Aorta (tissue), 5 donors: ENCODE measurements at places on chromosomes 1 and 21. TPM values are rescaled to one million over a fixed set of nuclear protein-coding genes. Genes with fewer than 3 reads are reported as not detected.

DNA sequence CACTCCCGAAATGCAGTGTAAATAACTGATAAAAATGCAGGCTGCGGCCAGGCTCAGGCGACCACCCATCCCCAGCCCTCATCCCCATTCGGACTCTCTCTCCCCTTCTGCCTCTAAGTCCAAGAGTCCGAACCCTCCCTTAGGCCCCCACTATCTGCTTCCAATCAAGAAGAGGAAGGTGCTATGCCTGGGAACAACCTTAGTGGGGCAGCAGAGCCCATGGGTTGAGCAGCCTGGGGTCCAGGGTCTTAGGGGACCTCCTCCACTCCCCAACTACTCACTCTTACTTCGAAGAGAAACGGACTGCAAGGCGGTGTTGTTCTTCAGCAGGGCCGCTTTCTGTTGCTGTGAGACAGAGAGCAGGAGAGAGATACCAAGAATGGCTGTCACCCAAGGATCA, 12.2 kb downstream of the ARHGEF2 start:
- H3K27me3 ChIP-seq, result no peaks in the 10 kb centered on the region
- DNase-seq, result no peak
- no peak overlapping the region for H3K4me3 ChIP-seq
- no peaks in the 10 kb centered on the region for H3K36me3 ChIP-seq
- no peaks in the 10 kb centered on the region for H3K4me1 ChIP-seq
- no peak overlapping the region for H3K27ac ChIP-seq

GRCh38 chr1:238360474-238360873, 469.8 kb upstream of the ZP4 start:
- no peaks in the 10 kb centered on the region for H3K36me3 ChIP-seq
- no peaks in the 10 kb centered on the region for H3K27me3 ChIP-seq
- no peaks in the 10 kb centered on the region for H3K4me1 ChIP-seq
- no peak overlapping the region for H3K4me3 ChIP-seq

DNA sequence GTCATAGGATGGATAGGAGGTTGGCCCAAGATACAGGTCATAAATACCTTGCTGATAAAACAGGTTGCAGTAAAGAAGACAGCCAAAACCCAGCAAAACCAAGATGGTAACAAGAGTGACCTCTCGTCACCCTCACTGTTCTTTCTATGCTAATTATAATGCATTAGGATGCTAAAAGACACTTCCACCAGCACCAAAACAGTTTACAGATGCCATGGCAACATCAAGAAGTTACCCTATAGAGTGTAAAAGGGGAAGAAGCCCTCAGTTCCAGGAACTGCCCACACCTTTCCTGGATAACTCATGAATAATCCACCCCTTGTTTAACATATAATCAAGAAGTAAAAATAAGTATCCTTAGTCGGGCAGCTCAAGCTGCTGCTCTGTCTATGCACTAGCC, 671.9 kb downstream of the PTPRC start:
- no peak for DNase-seq
- no peaks in the 10 kb centered on the region for H3K27me3 ChIP-seq
- no peaks in the 10 kb centered on the region for H3K4me1 ChIP-seq
- H3K36me3 ChIP-seq, result no peaks in the 10 kb centered on the region

GRCh38 chr1:24771574-24771973, 26.3 kb downstream of the CLIC4 start:
- DNase-seq, result no peak
- no peaks in the 10 kb centered on the region for H3K27me3 ChIP-seq
- peak overlapping the region; percentile 98 for H3K27ac ChIP-seq
- H3K4me1 ChIP-seq, result peaks cover 5% of the 10 kb centered on the region
- H3K36me3 ChIP-seq, result no peaks in the 10 kb centered on the region

DNA sequence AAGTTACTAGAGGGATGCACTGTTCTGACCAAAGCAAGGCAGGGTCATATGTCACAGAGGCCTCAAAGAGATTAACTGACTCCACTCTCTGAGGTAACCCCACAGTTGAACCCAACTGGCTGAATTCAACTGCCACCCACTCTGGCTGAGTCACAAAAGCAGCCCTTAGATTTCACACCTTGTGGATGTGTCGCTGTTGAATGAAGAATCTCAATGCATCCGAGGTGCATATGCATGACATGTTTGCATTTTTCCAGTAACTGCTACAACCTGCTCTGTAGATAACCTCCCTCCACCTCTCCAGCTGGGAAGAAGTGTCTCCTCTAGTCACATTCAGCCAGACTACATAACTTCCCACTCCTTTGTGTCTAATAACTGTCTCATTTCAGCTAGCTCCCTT, 27.9 kb upstream of the KIF21B start:
- H3K4me3 ChIP-seq, result no peak overlapping the region
- no peak overlapping the region for H3K27ac ChIP-seq
- DNase-seq, result no peak
- H3K27me3 ChIP-seq, result no peaks in the 10 kb centered on the region
- no peaks in the 10 kb centered on the region for H3K36me3 ChIP-seq
- H3K4me1 ChIP-seq, result no peaks in the 10 kb centered on the region

- DNase-seq, result no peak
- H3K27me3 ChIP-seq, result no peaks in the 10 kb centered on the region
- no peaks in the 10 kb centered on the region for H3K36me3 ChIP-seq
- no peak overlapping the region for H3K4me3 ChIP-seq
- no peak overlapping the region for H3K27ac ChIP-seq
Measured at GRCh38 chr21:42231756-42232155, 12.8 kb downstream of the ABCG1 start.

- no peaks in the 10 kb centered on the region for H3K36me3 ChIP-seq
- no peak for DNase-seq
- no peaks in the 10 kb centered on the region for H3K4me1 ChIP-seq
- H3K27ac ChIP-seq, result no peak overlapping the region
Measured at GRCh38 chr21:38129711-38130110, 127.1 kb upstream of the KCNJ15 start.

- H3K4me1 ChIP-seq, result no peaks in the 10 kb centered on the region
- DNase-seq, result no peak
- no peak overlapping the region for H3K27ac ChIP-seq
- no peaks in the 10 kb centered on the region for H3K36me3 ChIP-seq
- H3K27me3 ChIP-seq, result no peaks in the 10 kb centered on the region
Measured at GRCh38 chr1:28134651-28135207, 41.8 kb downstream of the PTAFR start.

- no peak overlapping the region for H3K4me3 ChIP-seq
- no peaks in the 10 kb centered on the region for H3K4me1 ChIP-seq
- H3K36me3 ChIP-seq, result no peaks in the 10 kb centered on the region
Measured at GRCh38 chr1:22341791-22342605, 109.7 kb upstream of the ZBTB40 start.

DNA sequence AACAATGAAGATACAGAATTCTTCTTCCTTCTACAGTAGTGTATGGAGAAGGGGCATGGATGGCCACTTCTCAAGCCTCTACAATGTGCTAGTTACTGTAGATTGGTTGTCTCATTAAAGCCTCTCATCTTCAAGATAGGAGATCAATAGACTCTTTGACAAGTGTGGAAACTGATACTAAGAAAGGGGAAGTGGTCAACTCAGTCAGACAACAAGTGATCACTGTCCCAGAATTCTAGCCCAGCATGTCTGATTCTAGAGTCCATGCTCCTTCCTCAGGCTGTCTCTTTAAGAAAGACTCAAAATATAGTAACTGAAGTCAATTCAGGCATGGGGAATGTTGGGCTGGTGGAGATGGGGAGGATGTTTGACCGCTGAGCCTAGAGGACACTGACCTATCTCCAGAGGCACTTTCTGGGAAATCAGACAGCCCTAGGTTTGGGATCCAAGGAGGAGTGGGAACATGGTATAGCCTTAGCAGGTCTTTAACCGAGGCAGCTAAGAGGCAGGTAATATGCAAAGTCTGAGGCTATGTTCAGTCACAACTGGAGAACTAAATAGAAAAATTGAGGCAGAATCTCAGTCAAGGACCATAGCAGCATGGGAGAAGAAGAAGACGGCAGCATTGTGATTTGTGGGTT, 39.3 kb upstream of the EYA3 start:
- no peak overlapping the region for H3K4me3 ChIP-seq
- H3K36me3 ChIP-seq, result no peaks in the 10 kb centered on the region
- H3K27ac ChIP-seq, result no peak overlapping the region
- DNase-seq, result no peak

DNA sequence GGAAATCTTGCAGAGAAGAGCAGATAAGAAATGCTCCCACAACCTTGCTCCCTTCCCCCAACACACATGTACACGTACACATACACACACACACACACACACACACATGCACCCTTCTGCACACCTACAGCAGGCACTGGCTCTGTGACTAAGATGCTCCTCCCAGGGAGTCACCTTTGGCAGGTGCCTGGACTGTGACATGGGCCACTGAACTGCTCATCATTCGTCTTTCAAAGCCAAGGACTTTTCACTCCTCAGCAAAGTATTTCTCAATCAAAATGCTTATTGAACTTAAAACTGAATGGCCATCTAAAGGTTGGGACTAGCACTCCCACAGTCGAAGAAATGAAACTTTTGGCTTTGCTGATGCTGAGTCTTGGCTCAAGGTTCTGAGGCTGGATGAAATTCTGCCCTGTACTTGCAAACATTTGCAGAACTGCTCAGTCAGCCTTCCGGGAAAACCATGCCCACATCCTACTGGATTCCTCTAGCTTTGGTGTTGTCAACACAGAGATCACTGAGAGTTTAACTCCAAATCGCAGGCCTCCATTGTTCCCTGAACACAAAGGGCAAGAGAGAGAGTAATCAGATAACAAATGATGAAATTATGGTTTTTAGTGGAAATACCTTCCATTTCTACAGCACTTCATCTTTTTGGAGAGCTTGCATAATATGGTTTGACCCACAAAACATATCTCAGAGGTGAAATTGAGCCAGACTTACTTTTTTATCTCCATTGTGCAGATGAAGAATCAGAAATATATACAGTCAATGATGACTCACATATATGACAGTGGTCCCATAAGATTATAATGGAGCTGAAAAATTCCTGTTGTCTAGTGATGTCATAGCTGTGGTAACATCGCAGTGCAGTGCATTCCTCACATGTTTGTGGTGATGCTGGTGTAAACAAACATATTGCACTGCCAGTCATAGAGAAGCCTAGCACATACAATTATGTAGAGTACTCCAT, 72.4 kb upstream of the BCAR3 start:
- no peaks in the 10 kb centered on the region for H3K4me1 ChIP-seq
- H3K4me3 ChIP-seq, result no peak overlapping the region
- H3K27me3 ChIP-seq, result no peaks in the 10 kb centered on the region
- H3K27ac ChIP-seq, result no peak overlapping the region
- DNase-seq, result no peak

- H3K4me1 ChIP-seq, result no peaks in the 10 kb centered on the region
- peak overlapping the region; percentile 73 for H3K27ac ChIP-seq
- no peak overlapping the region for H3K4me3 ChIP-seq
- H3K36me3 ChIP-seq, result no peaks in the 10 kb centered on the region
- no peaks in the 10 kb centered on the region for H3K27me3 ChIP-seq
- no peak for DNase-seq
Measured at GRCh38 chr1:25564777-25565574, 21.6 kb downstream of the LDLRAP1 start.

DNA sequence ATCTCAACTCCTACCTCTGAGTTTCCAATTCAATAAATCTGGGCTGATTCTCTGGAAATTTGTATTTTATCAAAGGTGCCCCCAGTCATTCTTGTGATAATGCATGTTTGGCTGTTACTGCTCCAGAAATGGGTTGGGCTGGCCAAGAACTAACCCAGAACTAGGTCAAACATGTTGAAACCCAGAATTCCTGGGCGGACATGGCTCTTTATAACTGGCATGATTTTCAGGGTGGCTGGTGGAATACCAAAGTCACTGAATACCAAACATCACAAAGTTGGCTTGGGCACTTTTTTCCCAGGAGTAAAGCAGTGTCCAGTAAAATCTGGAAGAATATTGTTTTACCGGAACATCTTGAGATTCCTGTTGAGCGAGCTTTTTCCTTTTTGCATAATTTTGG, 89.4 kb upstream of the S1PR1 start:
- no peak for DNase-seq
- no peaks in the 10 kb centered on the region for H3K27me3 ChIP-seq
- H3K27ac ChIP-seq, result no peak overlapping the region
- no peaks in the 10 kb centered on the region for H3K36me3 ChIP-seq

DNA sequence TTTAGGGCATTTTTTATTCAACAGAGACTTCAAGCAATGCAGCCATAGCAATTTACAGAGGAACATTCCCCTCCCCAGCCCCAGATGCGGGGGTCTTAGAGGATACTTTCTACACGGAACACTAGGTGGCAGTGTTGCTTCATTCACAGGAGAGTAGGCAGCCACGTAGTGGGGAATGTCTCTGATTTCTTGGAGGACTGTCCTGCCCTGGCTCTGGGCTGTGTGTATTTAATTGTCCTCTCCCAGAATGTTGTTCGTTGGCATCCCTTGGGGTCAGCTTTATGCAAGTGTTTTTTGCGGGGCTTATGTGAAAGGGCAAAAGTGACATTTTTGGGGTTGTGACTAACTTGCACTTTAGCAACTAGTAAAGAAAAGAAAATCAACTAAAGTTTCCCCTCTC, 96.9 kb downstream of the PAPPA2 start:
- H3K27me3 ChIP-seq, result no peaks in the 10 kb centered on the region
- DNase-seq, result peak; percentile 54
- peaks cover 10% of the 10 kb centered on the region for H3K4me1 ChIP-seq
- H3K36me3 ChIP-seq, result no peaks in the 10 kb centered on the region
- H3K27ac ChIP-seq, result no peak overlapping the region

DNA sequence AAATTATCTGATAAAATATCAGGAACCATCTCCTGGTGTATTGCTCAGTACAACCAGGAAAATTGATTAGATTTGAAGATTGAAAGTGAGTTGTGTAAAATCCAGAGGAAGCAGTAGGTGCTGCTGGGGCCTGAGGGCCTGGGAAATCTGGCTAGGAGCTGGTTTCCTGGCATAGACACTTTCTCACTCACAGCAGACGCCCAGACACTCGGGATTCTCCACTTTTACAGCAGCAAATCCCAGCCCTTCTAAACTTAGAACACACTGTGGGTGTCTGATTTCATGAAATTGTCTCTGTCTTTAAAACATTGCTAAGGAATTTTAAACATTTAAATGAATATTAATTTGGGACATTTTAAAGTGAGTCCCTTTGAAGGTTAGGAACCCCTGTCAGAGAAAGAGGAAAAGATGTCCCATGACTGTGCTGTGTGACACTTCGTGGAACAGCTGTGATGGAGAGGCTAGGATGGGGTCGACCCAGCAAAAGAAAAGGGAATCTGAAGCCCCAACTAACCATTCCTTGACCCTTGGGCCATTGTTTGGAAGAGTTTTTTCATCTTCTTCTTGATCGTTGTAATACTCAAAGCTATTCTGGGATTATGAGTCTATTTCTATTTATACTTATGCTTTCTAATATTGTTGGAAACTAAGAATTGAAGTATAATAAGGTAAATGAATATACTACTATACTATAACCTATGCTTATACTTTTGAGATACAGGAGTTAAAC, 49.0 kb upstream of the VAMP3 start:
- no peak for DNase-seq
- H3K36me3 ChIP-seq, result no peaks in the 10 kb centered on the region
- H3K27ac ChIP-seq, result no peak overlapping the region
- H3K4me3 ChIP-seq, result no peak overlapping the region

Gene ATP5PB
- 110 TPM for total RNA-seq

Gene ADAM30
- total RNA-seq, result not detected

Gene KAZN
- total RNA-seq, result 19.3 TPM

Gene TRIM67
- not detected for total RNA-seq
